ENCODE measurements at places on chromosomes 7 and 10.

DNA sequence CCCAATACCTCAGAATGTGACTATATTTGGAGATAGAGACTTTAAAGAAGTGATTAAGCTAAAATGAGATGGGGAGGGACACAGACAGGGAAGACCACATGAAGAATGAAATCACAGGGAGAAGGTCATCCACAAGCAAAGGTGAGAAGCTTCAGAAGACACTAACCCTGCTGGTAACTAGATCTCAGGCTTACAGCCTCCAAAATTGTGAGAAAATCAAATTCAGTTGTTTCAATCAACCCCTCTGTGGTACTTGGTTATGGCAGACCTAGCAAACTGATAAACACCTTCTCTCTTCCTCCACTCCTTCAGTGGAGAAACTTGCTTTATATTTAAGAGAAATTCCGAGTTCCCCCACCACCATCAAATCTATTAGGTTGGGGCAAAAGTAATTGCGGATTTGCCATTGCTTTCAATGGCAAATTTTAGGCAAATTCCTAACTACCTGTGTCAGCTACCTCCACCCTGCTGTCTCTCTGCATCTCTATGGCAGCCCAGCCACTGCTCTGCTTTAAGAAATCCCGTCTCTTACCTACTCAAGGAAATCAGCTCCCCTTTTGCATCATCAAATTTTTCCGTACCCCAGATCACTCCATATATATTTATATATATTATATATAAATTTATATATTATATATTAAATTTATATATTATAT, 38.2 kb downstream of the SEMA3E start:
- no peak for DNase-seq

DNA sequence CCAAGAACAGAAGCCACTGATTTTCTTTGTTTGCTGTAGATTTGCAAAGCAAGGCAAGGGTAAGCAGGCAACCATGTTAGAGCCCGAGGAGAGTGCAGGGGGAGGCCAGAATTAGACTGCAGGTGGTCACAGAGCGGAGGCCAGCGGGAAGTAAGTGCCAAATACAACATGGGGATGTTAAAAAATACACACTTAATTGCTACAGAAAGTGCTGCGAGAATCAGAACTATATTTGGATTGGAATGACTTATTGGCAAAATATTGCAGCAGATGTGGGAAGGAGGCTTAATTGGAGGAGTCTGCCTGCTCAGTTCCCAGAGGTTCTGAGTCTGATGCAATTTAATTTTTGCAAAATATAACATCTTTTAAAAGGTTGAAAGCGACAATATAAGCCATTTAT, 49.7 kb upstream of the ADCY1 start:
- no peak for DNase-seq

GRCh38 chr7:47827871-47828270, 120.4 kb downstream of the PKD1L1 start:
- no peak for DNase-seq

DNA sequence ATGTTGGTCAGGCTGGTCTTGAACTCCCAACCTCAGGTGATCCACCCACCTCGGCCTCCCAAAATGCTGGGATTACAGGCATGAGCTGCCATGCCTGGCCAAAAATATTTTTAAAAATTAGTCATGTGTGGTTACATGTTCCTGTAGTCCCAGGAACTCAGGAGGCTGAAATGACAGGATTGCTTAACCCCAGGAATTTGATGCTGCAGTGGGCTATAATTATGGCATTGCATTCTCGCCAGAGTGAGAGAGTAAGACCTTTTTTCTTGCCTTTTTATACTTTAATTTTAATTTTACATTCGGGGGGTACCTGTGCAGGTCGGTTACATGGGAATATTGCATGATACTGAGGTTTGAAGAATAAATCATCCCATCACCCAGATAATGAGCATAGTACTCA, 86.6 kb upstream of the ZNF92 start:
- peak; percentile 26 for DNase-seq

- DNase-seq = peak; percentile 28
Measured at GRCh38 chr7:29854257-29854938, 48.1 kb downstream of the WIPF3 start.

DNA sequence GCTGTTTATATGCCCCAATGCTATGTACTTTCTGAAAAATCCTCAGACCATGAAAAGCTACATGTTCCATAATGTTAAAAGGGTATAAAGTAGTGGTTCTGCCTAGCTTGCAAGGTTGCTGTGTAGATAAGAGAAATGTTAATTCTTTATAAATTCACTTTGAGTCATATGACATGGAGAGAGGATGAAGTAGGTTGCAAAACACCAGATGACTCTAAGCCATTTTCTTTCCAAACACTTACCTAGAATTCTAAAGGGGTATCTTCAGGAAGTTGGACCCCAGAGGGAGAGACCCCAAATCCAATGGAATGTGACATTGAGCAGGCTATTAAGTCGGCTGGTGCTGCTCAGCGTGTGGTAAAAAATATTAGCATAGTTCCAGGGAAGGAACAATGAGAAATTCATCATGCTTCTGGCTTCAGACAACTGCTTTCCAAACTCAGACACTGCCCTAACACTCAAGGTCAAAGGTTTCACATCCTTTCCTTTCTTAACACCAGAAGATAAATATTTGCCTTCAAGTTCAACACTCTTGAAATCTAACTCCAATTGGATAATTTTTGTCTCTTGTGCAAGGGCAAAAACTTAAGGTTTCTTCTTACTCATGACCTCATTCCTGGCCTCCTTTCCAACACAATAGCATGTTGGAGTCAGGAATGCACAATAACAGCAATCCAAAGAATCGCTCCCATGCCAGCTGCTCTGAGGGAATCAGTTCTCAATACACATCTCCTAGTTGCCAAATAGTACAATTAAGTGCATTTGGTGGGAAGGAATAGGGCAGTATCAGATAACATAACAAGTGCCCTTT, 100.7 kb upstream of the AFAP1L2 start:
- DNase-seq = peak; percentile 65

DNA sequence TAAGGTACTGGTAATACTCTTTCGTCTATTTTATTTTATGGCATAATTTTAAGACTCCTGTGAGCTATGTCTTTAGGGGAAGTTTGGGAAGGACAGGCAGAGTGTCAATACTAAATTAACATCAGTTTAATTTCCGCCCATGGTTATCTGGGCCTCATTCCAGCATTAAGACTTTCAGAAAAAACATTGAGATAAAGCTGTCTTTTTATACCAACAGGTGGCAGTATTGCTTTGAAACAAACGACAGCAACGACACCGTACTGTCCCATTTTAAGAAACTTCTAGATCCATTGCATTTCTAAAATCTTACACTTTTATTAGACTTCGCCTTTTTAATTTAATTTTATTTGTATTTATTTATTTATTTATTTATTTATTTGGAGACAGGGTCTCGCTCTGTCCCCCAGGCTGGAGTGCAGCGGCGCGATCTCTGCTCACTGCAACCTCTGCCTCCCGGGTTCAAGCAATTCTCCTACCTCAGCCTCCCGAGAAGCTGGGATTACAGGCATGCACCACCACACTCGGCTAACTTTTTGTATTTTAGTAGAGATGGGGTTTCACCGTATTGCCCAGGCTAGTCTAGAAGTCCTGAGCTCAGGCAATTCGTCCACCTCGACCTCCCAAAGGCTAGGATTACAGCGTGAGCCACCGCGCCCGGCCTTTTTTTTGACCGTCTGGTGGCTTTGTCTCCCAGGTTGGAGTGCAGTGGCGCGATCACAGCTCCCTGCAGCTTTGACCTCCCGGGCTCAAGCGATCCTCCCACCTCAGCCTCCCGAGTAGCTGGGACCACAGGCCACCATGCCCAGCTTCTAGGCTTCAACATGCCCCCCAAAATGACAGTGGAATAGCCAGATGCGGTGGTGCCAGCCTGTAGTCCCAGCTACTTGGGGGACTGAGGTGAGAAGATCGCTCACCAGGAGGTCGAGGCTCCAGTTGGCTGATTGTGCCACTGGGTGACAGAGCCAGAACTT, 78.7 kb upstream of the C1GALT1 start:
- DNase-seq = peak; percentile 49

- no peak for DNase-seq
Measured at GRCh38 chr10:86782701-86783418, 26.4 kb downstream of the BMPR1A start.

GRCh38 chr10:58433571-58433970, 48.4 kb downstream of the TFAM start:
- no peak for DNase-seq

- DNase-seq = peak; percentile 10
Measured at GRCh38 chr10:72557362-72557761, 68.5 kb downstream of the MICU1 start.

DNA sequence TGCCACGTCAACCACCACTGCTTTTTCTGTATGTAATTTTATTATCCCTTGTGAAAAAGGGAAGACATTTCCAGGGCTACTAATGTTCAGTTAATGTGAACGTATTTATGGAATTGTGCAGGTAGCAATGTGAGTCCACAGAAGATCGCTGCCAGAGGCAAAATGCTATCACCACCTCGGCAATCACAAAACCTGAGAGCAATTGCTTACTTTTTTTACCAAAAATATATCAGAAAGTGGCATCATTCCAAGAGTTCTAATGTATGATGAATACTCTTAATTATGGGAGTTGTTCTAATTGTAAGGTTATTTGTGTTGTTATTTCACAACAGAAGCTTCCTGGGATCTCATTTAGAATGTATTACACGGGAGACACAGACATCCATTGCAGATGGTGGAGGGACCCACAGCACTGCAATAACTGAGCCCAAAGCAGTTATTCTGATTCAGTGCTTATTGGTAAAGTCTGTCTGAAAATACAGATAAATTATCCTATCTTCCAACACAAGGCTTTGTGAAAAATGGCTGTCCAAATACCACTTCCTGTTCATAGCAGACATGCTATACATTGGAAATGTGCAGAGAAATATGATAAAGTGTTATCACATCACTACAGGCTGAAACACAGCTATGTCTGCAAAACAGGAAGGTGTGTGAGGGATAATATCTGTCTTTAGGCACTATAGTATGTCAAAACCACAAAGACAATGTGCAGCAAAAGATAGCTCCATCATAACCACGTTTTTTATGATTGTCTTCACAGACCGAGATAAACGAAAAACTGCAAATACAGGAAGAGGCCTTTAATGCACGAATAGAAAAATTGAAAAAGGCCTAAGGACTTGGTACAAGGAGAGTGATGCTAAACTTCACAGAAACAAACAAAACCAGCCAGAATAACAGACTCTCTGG, 102.7 kb downstream of the CABCOCO1 start:
- no peak for DNase-seq

DNA sequence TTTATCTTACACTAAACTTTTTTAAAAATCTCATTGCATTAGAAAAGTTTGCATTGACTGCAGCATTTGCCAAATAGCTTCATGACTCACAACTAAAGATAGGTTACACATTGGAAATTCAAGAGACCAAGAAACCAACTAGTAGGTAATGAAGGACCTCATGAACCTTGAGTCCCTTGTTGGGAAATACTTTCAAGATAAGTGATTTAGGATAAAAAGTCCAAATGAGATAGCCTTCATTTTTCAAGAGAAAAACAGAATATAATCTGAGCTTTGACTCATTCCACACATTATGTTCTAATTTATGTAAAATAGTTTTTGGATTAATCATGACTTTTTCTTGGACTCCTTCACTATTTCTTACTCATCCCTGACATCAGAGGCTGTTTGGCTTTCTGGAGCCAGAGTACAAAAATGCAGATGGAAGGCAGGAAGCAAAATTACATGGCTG, 13.1 kb upstream of the LIPF start:
- DNase-seq = peak; percentile 95

DNA sequence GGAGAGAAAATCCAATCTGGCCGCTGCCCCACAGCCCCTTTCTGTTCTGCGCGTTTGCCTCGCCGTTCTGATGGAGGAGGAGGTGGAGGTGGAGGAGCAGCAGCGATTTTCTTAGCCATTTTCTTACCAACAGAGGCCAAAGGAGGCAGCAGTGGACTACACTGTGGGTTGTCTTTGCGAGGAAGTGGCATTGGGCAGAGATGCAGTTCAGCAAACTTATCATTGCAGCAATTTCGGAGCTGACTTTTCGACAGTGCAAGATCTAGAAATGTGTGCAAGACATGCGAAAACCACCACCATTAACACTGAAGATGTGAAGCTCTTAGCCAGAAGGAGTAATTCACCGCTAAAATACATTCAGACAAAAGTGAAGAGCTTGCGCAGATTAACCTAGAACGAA, 1.9 kb upstream of the ARL4A start:
- peak; percentile 24 for DNase-seq
